NCI-H1105 treated with DMSO at 0.1 percent for 48 hours (cell line): ENCODE measurements at places on chromosomes 16 and 17.

GRCh38 chr16:86221085-86221484, 289.2 kb upstream of the FOXF1 start:
- no peak for DNase-seq

DNA sequence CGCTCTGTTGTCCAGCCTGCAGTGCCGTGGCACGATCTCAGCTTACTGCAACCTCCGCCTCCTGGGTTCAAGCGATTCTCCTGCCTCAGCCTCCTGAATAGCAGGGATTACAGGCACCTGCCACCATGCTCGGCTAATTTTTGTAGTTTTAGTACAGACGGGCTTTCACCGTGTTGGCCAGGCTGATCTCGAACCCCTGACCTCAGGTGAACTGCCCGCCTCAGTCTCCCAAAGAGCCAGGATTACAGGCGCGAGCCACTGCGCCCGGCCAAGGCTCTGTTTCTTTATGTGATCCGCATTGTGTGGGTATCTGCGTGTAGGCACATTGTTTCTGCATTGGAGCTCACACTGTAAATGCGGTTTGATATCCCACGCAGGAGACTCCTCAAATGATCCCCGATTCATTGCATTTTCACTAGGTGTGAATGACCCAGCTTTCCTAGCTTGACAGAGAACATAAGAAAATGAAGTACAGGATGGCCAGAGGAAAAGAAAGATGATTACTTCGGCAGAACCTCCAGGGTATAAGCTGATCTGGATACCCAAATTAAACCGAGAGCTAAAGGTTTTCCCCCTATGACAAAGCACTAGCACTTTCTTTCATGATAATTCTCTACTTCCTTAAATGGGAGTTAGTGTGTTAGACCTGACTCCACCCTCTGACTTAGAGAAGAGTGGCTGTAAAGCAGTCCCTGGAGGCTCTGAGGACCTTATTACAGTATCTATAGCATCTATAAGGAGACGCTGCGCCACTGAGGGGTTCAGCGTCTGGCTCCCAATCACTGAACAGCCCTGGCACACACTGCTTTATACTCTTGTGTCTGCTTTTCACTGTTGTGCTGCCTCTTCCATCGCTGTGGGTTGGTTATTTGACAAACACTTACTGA, 17.3 kb downstream of the COTL1 start:
- no peak for DNase-seq

- no peak for DNase-seq
Observed at GRCh38 chr17:59219370-59219769, 941 bp upstream of the GDPD1 start.

DNA sequence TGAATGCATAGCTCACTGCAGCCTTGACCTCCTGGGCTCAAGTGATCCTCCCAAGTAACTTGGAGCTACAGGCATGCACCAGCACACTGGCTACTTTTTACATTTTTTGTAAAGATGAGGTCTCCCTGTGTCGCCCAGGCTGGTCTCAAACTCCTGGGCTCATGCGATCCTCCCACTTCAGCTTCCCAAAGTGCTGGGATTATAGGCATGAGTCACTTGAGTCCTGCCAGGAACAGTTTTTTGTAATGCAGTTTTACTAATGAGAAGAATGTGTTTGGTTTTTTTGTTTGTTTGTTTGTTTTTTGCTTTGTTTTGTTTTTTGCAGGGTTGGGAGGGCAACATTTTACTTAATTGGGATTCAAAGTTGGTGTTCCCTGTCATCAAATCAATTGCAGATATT, 22.2 kb downstream of the SOST start:
- DNase-seq, result no peak

DNA sequence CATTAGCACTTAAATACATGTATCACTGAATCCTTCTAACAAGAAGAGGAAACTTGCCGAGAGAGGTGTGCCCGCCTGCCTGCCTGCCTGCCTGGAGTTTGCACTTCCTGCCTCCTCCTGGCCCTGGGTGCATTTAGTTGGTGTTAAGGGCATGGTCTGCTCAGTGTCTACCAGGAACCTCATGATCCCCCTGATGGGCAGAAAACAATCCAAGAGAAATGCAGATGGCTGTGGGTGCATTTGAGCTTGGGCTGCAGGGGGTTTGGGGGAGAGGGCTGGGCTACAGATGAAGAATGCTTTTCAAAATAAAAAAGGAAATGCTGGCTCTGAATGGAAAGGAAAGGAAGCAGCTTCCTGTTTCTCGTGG, 10.1 kb downstream of the KSR1 start:
- no peak for DNase-seq

GRCh38 chr17:77319211-77320043, 178.7 kb downstream of the SEC14L1 start:
- no peak for DNase-seq

DNA sequence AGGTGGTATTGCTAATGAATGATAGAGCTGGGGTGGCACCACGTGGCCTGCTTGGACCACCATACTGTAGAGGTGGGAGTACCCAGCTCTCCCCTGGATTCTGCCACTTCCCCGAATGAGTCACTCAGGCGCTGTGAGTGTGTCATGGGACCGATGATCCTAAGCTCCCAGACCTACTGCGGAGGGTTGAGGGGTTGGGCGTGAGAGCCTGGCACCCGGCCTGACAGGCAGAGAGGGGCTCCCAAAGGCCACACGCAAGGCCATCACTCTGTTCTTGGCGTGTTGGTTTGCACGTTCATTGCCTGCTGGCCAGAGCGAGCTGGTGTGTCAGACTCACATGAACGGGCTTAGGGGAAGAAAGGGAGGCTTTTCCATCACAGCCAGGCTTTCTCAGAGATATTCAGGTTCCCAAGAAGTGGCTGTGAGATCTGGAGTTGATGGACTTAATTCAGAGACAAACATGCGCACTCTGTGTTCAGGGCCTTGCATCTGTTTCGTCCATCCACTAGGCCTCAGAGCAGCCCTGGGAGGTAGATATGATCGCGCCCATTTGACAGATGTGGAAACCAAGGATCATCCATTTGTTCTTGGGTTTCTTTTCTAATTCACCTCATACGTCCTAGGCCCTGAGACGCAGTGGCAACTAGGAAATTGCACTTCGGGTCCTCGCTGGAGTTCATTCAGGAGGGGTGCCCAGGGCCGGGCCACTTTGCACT, 41.4 kb downstream of the CMIP start:
- no peak for DNase-seq

DNA sequence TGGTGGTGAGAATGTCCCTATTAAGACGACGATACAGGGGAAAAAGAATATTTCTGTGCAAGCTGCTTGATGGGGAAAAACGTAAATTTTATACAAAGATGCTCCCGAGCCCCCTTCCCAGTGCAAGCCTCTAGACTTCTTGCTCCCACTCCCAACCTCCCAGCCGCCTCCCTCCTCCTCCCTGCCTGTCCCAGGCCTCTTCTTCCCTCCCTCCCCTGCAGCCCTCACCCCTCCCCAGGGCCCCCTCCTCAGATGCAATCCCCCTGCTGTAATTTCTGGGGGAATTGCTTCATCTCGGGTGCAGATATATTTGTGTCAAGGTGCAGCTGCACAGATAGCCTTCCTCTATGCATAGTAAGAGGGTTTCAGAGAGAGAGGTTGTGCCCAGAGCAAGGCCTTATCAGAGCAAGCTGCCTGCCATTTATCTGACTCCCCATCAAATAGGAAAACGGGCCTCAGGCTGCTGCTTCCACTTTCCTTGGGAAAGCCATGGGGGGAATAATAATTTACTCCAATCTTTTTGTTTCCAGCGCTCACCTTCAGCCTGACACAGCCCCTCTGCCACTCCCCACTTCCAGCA, 47.4 kb upstream of the LHX1 start:
- no peak for DNase-seq

DNA sequence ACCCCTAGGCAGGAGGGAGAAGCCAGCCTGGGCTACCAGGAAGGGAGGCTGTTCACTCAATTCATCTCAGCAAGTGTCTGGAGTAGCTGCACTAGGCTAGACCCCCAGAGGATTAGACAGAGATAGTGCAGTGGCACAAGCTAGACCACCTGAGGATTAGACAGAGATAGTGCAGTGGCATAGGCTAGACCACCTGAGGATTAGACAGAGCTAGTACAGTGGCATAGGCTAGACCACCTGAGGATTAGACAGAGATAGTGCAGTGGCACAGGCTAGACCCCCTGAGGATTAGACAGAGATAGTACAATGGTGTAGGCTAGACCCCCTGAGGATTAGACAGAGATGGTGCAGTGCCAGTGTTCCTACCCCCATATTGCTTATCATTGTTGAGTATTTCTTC, 74.1 kb upstream of the SDK2 start:
- no peak for DNase-seq

GRCh38 chr17:67421869-67422273, 44.8 kb downstream of the PITPNC1 start:
- no peak for DNase-seq

GRCh38 chr16:69840975-69841374, 78.8 kb downstream of the WWP2 start:
- DNase-seq, result no peak

DNA sequence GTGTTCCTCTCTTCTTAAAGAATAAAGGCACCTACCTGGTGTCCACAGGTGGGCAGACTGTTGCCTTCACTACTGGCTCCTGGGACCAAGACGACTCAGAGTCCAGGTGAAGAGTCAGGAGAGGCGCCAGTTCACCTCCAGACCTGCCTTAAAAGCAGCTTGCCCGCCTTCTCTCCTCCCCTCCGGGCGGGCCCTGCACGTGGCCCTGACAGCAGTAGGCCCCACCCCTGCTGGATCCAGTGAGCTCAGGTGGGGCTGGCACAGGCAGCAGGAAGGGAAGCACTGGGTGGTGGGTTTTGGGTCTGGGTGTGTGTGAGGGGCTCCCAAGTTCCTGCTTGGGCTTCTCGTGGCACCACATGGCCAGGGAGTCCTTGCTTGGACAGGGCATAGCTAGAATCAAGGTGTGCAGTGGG, at the start of gene TNS4:
TSS of gene TNS4 (minus strand) at position 125 of the 413 bp plus-strand sequence. CDS start 5,198 bp downstream, outside the sequence.
- no peak for DNase-seq

DNA sequence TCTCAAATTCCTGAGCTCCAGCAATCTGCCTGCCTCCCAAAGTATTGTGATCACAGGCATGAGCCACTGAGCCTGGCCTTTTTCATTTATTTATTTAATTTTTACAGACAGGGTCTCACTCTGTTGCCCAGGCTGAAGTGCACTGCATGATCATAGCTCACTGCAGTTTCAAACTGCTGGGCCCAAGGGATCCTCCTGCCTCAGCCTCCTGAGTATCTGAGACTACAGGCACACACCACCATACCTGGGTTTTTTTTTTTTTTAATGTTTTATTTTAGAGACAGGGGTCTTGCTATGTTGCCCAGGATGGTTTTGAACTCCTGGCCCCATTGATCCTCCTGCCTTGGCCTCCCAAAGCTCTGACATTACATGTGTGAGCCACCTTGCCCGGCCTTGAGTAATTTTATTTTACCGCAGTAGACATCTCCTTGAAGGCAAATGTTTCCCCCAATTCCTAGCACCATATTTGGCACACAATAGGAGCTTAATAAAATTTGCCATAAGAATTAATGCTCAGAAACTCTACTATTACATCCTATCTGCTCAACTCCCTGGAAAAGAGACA, 1.9 kb upstream of the EEF2K start:
- no peak for DNase-seq

DNA sequence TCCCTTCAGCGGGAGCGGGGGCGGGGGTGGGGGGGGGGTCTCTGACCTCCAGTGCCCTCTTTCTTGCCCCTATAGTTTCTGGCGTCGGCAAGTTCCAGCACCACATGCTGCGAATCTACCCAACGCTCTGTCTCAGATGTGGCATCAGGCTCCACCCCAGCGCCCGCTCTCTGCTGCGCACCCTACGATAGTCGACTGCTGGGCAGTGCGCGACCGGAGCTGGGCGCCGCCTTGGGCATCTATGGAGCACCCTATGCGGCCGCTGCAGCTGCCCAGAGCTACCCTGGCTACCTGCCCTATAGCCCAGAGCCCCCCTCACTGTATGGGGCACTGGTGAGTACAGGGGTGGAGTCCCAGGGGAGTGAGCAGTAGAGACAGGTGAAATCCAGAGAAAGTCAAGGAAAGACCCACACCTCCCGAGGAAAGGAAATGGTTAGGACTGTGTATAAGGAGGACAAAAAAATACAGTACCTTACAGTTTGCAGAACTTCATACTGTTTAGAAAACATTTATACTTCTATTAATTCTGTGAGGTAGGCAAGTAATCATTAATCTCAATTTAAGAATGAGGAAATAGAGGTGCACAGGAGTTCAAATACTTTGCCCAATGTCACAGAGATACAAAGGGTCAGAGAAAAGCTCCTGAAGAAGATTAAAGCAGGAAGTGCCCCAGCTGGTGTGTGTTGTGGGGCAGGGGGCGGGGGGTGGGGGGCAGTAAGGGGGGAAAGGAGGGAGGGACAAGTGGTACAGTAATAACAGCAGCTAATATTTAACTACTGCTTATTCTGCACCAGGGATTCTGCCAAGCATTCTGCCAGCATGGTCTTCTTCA, 2.5 kb downstream of the IRX6 start:
- DNase-seq, result no peak

GRCh38 chr17:74960570-74961342, 11.8 kb downstream of the HID1 start:
- no peak for DNase-seq

DNA sequence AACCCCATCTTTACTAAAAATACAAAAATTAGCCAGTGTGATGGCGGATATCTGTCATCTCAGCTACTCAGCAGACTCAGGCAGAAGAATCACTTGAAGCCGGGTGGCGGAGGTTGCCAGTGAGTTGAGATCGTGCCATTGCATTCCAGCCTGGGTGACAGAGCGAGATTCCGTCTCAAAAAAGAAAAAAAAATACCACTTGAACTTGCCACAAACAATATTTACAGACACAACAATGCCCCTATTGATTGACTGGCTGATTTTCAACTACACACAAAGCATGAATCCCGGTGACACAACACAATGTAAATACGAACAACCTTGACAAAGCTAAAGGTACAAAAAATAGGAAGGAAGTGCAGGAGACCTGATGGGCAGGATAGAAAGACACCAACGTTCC, 49.3 kb downstream of the NXN start:
- DNase-seq, result no peak

- DNase-seq, result no peak
Observed at GRCh38 chr16:55500530-55501011, 8.3 kb upstream of the LPCAT2 start.

- DNase-seq, result no peak
Observed at GRCh38 chr17:80109066-80109660, 7.8 kb downstream of the GAA start.
